CD4-positive, alpha-beta T cell treated with Interleukin-12 subunit alpha and Interleukin-12 subunit beta, for 1 hour (primary cell): ENCODE measurements at places on chromosomes 7 and 10.

GRCh38 chr10:43680035-43680434, 31.4 kb upstream of the ZNF32 start:
- DNase-seq = no peak

GRCh38 chr10:102727037-102727818, 12.8 kb downstream of the SFXN2 start:
- DNase-seq = no peak

GRCh38 chr10:29005988-29006387, 282.9 kb upstream of the LYZL1 start:
- no peak for DNase-seq

DNA sequence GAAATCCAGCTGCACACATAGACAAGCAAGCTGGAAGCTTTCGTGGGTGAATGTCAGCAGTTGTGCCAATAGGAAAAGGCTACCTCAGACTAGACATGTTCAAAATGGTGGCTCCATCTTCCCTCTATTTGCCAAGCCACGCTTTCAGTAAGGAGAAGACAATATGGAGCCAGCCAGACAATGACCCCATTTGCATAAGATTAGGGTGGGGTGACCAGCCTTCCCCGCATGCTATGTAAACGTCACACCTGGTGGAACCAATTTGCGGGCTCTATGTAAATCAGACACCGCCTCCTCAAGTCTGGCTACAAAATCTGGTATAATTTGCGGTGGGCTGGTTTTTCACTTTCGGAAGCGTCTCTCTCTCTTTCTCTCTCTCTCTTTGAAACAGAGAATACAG, 297.4 kb upstream of the PCDH15 start:
- no peak for DNase-seq

DNA sequence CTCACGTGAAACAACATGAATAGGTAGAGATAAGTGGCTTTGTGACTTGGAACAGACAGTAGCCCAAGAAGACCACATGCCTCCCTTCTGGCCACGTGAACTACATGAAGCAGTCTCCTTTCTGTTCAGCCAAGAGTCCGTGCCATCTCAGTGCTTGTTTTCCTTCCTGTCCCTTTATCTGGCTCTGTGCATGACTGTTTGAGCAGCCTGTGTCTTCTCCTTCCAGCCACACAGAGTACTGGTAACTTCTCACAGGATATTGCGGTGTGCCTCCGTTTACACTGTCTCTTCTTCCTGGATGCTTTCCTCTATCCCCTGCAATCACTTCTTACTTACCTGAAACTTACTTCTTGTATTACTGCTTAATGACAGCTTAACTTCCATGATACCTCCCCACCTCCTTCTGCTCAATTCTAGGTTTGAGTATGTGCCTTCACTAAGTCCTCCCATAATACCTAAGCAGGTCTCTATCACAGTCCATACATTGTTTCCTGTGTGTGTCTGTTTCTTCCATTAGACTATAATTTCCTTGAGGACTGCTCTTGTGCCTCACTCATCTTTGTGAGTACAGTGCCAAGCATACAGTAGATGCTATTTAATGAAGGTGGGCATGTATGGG, 748.7 kb downstream of the AUTS2 start:
- no peak for DNase-seq

- DNase-seq = no peak
These were observed 128.8 kb upstream of the LYZL2 start for GRCh38 chr10:30758338-30758737.

- DNase-seq = no peak
These were observed 459 bp downstream of the SUGCT start for GRCh38 chr7:40135317-40135610.

DNA sequence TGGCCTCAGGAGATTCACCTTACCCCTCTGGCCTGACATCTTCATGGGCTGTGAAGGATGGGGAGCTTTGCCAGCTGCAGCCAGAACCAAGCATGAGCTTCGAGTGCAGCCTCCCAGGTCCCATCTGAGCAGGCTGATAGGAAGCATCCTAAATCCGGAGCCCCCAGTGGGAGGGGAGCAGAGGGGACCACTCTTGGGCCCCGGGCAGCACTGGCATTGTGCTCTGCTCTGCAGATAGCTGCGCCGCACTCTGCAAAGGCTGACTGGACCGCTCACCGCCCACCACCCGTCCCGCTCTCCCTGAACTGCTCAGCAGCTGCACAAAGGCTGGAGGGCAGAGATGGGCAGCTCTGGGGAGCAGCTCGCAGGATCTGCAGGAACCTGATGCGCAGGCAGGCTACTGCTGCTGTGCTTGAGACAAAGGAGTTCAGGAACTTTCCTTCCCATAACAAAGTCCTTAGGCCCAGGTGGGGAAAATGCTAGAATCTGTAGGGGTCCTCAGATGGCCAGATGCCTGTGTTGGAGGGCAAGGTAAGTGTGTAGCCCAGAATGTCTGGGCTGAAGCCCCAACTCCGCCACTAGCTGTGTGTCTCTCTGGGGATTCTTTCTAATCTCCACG, 51.8 kb downstream of the ARHGAP22 start:
- no peak for DNase-seq

GRCh38 chr7:70349819-70350218, 751.5 kb downstream of the AUTS2 start:
- no peak for DNase-seq

GRCh38 chr7:53835301-53835700, 706.9 kb upstream of the VSTM2A start:
- DNase-seq = no peak

- DNase-seq = no peak
These were observed 2.3 kb upstream of the HOXA13 start for GRCh38 chr7:27202018-27202861.

- no peak for DNase-seq
These were observed 219.7 kb downstream of the EBF3 start for GRCh38 chr10:129744134-129745111.

DNA sequence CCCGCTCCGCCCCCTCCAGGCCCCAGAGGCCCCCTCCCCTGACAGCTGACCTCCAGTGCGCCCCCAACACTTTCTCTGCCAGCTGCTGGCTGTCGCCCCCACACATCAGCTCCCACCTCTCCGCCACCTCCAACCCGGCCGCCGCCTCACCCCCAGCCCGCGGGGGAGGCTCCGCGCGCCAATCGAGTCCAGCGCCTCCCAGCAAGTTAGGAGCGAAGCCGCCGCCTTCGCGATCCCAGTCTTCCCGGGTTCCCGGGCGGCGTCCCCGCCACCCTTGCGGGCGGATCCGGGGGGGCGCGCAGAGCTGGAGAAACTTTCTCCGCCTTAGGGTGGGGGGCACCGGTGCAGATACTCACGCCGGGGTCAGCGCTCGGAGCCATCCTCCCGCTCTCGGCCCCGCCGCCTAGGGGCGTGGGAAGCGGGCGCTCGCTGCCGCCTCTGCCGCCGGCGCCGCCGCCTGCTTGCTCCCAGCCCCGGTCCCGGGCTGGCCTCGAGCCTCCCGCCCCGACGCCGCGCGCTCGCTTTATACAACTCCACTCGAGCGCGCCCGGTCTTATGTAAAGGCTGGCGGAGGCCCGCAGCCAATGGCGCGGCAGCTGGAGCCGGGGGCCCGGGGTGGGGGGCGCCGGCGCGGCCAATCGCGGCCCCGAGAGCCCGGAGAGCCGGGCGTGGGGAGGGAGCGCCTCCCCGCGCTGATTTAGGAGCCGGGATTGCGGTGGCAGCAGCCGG, at the start of gene CRTAC1:
Gene CRTAC1 (minus strand): TSS at position 529 of the 729 bp plus-strand sequence. CDS start 149 bp downstream, at position 380.
- no peak for DNase-seq

DNA sequence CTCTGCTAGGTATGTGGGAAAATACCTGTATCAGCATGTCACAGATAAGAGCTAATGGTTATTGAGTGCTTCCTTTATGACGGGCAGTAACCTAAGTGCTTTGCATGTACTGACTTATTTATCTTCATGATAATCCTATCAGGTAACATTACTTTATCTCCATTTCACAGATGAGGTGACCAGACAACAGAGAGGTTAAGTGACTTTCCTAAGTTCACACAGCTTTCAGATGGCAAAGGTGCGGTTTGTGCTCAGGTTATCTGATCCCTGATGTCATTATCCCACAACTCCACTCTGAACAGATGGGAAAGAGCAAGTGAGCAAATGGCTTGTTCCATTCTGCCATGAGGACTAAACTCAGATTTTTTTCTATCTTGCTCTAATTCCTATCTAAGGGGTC, 217.0 kb upstream of the PODXL start:
- no peak for DNase-seq

DNA sequence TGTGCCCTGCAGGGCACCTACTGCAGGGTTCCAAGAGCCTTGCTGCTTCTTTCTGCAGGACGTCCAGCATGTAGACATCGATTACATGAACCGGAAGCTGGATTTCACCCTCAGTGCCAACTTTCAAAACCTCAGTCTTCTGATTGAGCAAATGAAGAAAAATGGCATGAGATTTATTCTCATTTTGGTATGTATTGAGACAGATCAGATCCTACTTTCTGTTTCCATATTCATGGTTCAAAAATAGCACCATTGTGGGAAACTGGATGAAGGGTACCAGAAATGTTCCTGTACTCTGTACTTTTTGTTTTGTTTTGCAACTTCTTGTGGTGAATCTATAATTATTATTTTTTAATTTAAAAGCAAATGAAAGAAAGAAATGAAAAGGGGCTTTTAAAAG, 64.1 kb downstream of the MGAM2 start:
- no peak for DNase-seq

DNA sequence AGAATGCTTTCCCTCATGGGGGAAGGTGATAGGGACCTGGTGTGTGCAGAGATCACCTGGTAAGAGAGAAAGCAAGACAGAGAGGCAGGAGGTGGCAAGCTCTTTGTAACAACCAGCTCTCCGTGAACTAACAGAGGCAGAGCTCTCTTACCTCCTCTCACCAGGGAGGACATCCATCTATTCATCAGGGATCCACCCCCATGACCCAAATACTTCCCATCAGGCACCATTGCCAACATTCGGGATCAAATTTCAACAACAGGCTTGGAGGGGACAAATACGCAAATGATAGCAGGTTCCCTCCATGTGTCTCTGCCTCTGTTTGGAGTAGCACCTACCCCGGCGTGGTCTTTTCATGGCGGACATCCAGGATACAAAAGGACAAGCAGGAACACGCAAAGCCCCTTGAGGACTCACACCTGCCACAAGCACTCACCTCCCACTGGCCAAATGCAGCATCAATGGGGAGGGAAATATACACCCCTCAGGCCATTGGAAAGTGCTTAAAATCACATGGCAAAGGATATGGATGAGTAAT, 431.2 kb upstream of the AUTS2 start:
- DNase-seq = no peak

GRCh38 chr7:2826771-2827170, 17.3 kb downstream of the GNA12 start:
- DNase-seq = no peak
